ENCODE measurements at places on chromosomes 12 and 14. TPM values are rescaled to one million over a fixed set of nuclear protein-coding genes. Genes with fewer than 3 reads are reported as not detected.

DNA sequence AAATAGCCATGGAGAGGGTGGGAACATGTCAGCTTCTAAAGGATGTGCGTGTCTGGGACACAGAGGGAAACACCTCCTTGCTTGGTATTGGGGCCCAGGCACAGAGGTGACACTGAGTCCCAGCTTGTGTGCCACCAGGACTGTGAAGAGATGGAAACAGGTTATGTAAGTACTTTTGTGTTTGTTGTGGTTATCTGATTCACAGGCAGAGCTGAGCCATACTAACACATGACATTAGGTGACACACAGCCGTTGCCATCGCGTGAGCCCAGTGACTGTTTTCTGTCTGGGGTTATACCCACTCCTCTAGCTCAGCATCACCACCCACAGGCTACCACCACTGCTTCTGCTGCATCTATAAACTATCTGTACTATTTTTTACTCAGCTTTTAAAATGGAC, 12.1 kb upstream of the FLVCR2 start:
- H3K36me3 ChIP-seq = peaks cover 2% of the 10 kb centered on the region
- DNase-seq = no peak
- no peak overlapping the region for H3K4me3 ChIP-seq
- no peak overlapping the region for H3K27ac ChIP-seq

DNA sequence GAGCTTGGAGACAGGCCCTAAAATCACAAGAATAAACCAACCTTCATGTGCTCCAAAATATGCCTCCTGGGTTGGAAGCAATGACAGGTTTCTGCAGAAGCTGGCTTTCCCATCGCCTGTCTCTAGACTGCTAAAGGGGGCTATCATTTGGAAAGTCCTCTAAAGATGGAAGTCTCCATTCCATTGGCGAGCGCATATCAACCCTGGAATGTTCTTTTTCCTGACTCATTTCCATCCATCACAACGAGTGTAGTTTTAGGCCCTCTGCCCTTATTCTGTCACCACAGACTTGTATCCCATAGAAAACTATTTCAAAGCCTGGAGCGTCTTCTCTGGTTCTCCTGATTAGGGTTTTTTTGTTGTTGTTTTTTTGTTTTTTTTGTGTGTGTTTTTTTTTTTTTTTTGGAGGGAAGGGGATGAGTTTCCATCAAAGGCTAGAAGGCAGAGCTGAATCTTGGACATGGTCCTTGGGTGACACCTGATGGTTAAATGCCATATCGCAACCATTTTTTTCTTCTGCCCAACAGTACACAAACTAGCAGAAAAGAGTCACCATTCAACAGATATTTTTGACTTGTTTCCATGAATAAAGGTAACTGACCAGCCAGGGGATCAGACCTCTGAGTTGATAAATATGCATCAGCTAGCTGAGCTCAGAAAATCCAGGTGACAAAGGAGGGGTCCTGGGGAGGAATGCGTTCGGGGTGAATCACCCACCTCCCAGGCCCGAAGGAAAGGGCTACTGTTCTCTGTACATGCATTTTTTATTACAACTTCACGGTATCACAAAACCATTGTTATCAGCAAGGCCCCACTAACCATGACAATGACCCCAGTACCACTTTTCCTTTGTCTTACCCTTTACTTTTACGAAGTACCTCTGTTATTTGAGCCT, 40.5 kb downstream of the KCNA5 start:
- H3K36me3 ChIP-seq = no peaks in the 10 kb centered on the region
- H3K27ac ChIP-seq = peak overlapping the region; percentile 91
- peaks cover 57% of the 10 kb centered on the region for H3K4me1 ChIP-seq
- peaks cover 3% of the 10 kb centered on the region for H3K27me3 ChIP-seq
- DNase-seq = no peak

GRCh38 chr12:32146074-32146873, 39.6 kb downstream of the BICD1 start:
- H3K36me3 ChIP-seq = no peaks in the 10 kb centered on the region

- no peak within 1 kb of the TSS for H3K27ac ChIP-seq
- H3K4me1 ChIP-seq = peaks cover 8% of the 10 kb centered on the region
- peak within 1 kb of the TSS; percentile 58 for H3K4me3 ChIP-seq
- H3K36me3 ChIP-seq = no peaks in the 10 kb centered on the region
- peaks cover 18% of the 10 kb centered on the region for H3K27me3 ChIP-seq
Observed at GRCh38 chr14:104138098-104138717, at the start of gene KIF26A. Gene KIF26A (plus strand): TSS chr14:104138587. CDS start chr14:104138723, 136 bp downstream.

- H3K27ac ChIP-seq = no peak overlapping the region
- H3K36me3 ChIP-seq = peaks cover 2% of the 10 kb centered on the region
- H3K4me3 ChIP-seq = no peak overlapping the region
- H3K4me1 ChIP-seq = peaks cover 6% of the 10 kb centered on the region
- no peak for DNase-seq
Observed at GRCh38 chr12:108379823-108380222, 40.7 kb upstream of the CMKLR1 start.

DNA sequence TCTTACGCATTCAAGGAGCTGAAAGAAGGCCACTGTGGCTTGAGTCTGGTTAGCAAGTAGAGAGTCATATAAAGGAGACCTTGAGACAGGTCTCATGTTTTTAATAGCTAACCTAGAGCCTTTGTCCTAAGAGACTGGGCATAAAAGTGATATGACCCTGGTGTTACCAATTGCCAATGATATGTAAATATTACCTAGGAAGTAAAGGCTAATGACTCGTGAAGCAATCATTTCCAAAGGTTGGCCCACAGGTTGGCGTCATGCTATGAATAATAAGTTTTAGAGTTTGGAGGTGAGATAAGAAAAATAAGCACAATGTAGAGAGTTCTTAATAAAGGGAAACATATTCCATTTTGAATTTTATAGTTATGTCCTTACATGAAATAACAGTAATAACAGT, 116.6 kb upstream of the PLEKHA5 start:
- H3K4me3 ChIP-seq = no peak overlapping the region
- DNase-seq = no peak
- H3K27ac ChIP-seq = no peak overlapping the region
- H3K4me1 ChIP-seq = no peaks in the 10 kb centered on the region
- no peaks in the 10 kb centered on the region for H3K27me3 ChIP-seq
- H3K36me3 ChIP-seq = no peaks in the 10 kb centered on the region

- no peaks in the 10 kb centered on the region for H3K36me3 ChIP-seq
- H3K27me3 ChIP-seq = peaks cover 30% of the 10 kb centered on the region
Observed at GRCh38 chr12:77599782-77600467, 230.8 kb upstream of the NAV3 start.

- no peaks in the 10 kb centered on the region for H3K36me3 ChIP-seq
- no peaks in the 10 kb centered on the region for H3K27me3 ChIP-seq
- H3K4me1 ChIP-seq = no peaks in the 10 kb centered on the region
- H3K27ac ChIP-seq = no peak overlapping the region
- no peak for DNase-seq
Observed at GRCh38 chr14:84546236-84546635, 983.7 kb upstream of the FLRT2 start.

- no peak overlapping the region for H3K4me3 ChIP-seq
- no peak overlapping the region for H3K27ac ChIP-seq
- peaks cover 17% of the 10 kb centered on the region for H3K4me1 ChIP-seq
- no peak for DNase-seq
Observed at GRCh38 chr12:54016478-54016964, 7.7 kb downstream of the HOXC8 start.

DNA sequence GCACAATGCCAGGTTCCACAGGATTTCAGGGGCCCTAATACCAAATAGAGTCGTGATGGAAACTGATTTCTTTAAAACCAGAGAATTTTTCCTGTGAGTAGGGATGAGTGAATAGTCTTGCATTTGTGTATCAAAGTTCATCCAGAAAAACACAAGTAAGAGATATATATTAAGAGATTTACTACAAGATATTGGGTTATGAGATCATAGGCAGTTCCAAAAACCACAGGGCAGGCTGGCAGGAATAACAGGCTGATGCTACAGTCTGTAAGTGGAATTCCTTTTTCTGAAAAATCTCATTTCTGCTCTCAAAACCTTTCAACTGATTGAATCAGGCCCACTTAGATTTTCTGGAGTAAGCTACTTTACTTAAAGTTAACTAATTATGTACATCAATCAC, 1756.2 kb upstream of the SEL1L start:
- no peak for DNase-seq
- no peaks in the 10 kb centered on the region for H3K27me3 ChIP-seq
- no peak overlapping the region for H3K4me3 ChIP-seq
- H3K4me1 ChIP-seq = peaks cover 20% of the 10 kb centered on the region
- H3K27ac ChIP-seq = no peak overlapping the region
- no peaks in the 10 kb centered on the region for H3K36me3 ChIP-seq

DNA sequence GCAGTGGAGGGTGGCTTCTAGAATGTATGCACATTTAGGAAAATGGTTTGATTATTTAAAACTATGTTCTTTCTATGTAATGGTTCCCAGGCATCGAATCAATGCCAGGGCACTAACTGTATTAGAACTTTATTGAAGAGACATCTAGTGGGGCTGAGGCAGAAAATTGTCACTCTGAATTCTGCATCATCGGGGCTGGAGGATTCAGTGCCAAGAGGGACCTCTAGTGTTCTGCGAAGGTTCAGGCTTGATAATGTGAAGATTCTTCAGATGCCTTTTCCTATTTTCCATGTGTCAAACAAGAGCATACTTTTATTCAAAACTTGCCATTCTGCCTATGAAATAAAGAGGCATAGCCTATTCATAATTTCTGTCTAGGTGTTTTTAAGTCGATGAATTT, 146.3 kb downstream of the CAND1 start:
- no peak for DNase-seq
- peaks cover 19% of the 10 kb centered on the region for H3K4me1 ChIP-seq
- no peak overlapping the region for H3K27ac ChIP-seq
- no peak overlapping the region for H3K4me3 ChIP-seq

DNA sequence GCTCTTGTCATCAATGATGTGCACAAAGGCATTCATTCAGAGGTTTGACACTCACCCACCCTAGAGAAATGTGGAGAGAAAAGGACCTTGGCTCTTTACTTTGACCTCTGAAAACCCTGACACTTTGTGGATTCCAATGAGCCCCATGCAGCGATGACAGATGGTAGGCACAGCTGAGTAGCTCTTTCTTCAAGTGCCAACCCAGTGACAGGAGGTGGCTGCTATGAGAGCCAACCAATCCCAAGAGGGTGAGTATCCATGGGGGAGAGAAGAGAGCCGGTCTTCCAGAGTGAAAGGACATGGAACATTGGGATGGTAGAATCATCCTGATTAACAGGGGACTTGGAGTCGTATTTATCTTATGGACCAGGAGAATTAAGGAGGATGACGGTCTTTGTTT, 17.8 kb downstream of the SLC8A3 start:
- no peak for DNase-seq
- H3K36me3 ChIP-seq = no peaks in the 10 kb centered on the region
- no peak overlapping the region for H3K27ac ChIP-seq
- H3K4me3 ChIP-seq = no peak overlapping the region
- H3K27me3 ChIP-seq = peaks cover 3% of the 10 kb centered on the region

- H3K36me3 ChIP-seq = peaks cover 3% of the 10 kb centered on the region
- DNase-seq = no peak
- peak overlapping the region; percentile 6 for H3K27ac ChIP-seq
- H3K4me1 ChIP-seq = no peaks in the 10 kb centered on the region
- no peak overlapping the region for H3K4me3 ChIP-seq
Observed at GRCh38 chr12:67837876-67838275, 151.4 kb upstream of the IFNG-AS1 start.

- DNase-seq = no peak
- peaks cover 25% of the 10 kb centered on the region for H3K27me3 ChIP-seq
- peaks cover 3% of the 10 kb centered on the region for H3K36me3 ChIP-seq
- H3K4me1 ChIP-seq = peaks cover 15% of the 10 kb centered on the region
- H3K4me3 ChIP-seq = peak within 1 kb of the TSS; percentile 70
- H3K27ac ChIP-seq = no peak within 1 kb of the TSS
Observed at GRCh38 chr12:121038861-121039668, at the start of gene OASL. Gene OASL (minus strand): TSS chr12:121039246. CDS start chr12:121038971, 275 bp downstream.

- H3K27me3 ChIP-seq = no peaks in the 10 kb centered on the region
- DNase-seq = no peak
- H3K4me3 ChIP-seq = peak overlapping the region; percentile 22
- H3K4me1 ChIP-seq = peaks cover 71% of the 10 kb centered on the region
- peak overlapping the region; percentile 81 for H3K27ac ChIP-seq
Observed at GRCh38 chr12:2248087-2248900, 195.5 kb downstream of the CACNA1C start.

- no peak for DNase-seq
- no peak overlapping the region for H3K27ac ChIP-seq
- H3K4me1 ChIP-seq = no peaks in the 10 kb centered on the region
- peaks cover 30% of the 10 kb centered on the region for H3K27me3 ChIP-seq
- no peaks in the 10 kb centered on the region for H3K36me3 ChIP-seq
Observed at GRCh38 chr14:95903165-95903564, 26.5 kb downstream of the TUNAR start.

- no peaks in the 10 kb centered on the region for H3K36me3 ChIP-seq
- no peaks in the 10 kb centered on the region for H3K4me1 ChIP-seq
- no peaks in the 10 kb centered on the region for H3K27me3 ChIP-seq
- H3K4me3 ChIP-seq = no peak overlapping the region
Observed at GRCh38 chr12:68856510-68856909, 48.5 kb downstream of the MDM2 start.

DNA sequence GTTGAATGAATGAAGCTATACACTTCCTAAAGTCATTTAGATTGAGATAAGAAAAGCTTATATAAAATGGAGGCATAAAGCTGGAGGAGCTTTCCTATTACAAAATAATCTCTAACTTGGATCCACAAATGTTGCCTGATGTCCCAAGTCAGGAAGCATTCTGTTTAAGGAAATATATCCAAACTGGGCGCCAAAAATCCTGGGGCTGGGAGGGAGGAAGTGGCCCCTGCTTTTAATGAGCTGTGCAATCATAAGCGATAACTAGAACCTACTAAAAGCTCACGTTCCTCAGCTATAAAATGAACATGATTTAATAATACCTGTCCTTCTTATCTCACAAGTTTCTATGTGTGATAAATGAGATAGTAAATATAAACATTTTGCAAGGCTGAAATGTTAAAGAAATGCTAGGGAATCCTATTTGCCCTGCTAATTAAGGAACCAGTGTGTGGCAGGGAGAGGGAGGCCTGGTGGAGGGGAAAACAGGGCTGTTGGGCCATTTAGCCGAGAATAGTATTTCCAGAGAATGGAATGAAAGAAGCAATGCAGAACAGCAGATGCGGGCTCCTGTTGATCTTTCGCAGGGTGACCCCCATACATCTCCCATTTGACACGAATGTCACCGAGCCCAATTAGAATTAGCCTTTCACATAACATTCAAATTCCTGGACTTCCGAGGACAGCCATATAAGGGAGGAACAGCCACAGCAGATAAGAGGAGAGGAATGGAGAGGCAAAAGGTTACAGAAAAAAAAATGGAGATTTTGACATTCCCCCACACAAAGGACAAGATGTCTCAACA, 25.9 kb downstream of the DUSP6 start:
- peaks cover 7% of the 10 kb centered on the region for H3K4me1 ChIP-seq
- no peak for DNase-seq
- H3K36me3 ChIP-seq = peaks cover 5% of the 10 kb centered on the region
- H3K27me3 ChIP-seq = no peaks in the 10 kb centered on the region
- no peak overlapping the region for H3K27ac ChIP-seq
- no peak overlapping the region for H3K4me3 ChIP-seq

Gene FAIM2
- 1.3 TPM for total RNA-seq

Gene LMNTD1
- 0.75 TPM for total RNA-seq

Gene SYNDIG1L
- total RNA-seq = not detected

Gene TAS2R20
- total RNA-seq = 0.82 TPM

Gene PLD4
- not detected for total RNA-seq

Gene ACYP1
- total RNA-seq = 4.2 TPM

Gene NRXN3
- 7.0 TPM for total RNA-seq

Gene TMEM253
- total RNA-seq = 1.1 TPM

Gene CISTR
- total RNA-seq = not detected
